Right atrium auricular region (tissue), 2 donors: ENCODE measurements at places on chromosomes 12 and 14. TPM values are rescaled to one million over a fixed set of nuclear protein-coding genes. Genes with fewer than 3 reads are reported as not detected.

DNA sequence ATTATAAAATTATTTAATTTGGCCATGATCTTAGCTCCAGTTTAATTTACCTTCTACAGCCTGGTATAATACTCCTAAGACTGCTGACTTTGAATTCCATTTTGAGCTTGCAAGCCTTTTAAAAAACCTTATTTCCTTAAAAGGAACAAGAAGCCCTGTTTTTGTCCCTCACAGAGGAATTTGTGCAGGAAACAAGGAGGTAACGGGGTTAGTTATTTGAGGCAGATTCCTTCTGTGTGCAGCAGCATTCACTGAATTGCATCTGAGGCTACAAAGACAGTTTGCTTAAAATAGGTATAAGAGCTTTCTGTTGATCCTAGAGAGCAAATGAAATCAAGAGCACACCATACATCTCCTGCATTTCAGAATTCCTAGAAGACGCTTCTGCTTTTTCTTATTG lies 403.3 kb upstream of the PRICKLE1 start:
- no peak for DNase-seq
- H3K27ac ChIP-seq, result no peak overlapping the region
- no peaks in the 10 kb centered on the region for H3K4me1 ChIP-seq
- no peaks in the 10 kb centered on the region for H3K36me3 ChIP-seq

DNA sequence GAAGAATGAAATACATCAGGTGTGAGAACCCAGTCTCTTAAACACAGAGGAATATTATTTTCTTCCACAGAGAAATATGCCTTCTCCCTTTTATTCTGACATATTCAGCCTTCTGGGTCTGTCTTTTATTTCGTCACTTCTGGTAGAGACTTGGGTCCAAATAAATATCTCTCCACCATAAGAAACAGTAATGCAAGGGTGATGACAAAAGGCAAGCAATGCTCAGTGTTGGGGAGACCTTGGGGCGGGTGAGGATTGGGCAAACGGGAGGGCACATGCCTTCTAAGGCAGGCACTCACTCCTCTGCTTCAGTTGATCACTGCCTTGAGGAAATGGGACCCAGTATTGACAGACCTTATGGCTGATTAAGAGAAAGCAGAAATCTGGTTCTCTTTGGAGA lies 6.7 kb upstream of the SOCS2 start:
- H3K36me3 ChIP-seq, result no peaks in the 10 kb centered on the region
- H3K4me1 ChIP-seq, result no peaks in the 10 kb centered on the region

DNA sequence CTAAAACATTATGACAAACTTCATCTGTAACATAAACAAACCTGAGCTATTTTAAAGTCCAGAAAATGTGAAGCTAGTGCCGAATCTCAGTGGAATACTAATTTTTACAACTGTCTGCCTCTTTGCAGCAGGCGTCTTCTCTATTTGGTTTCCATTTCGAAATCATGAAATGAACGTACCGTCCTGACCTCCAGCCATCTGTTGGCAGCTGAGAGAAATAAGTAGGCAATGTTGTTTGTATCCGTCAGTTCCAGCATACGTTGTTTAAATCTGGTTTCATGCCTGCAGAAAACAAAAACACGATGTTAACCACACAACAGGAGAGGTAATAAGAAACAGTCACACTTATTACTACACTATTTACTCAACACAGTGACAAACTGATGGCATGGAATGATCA lies 54.3 kb upstream of the KCNJ8 start:
- no peaks in the 10 kb centered on the region for H3K36me3 ChIP-seq
- no peaks in the 10 kb centered on the region for H3K27me3 ChIP-seq
- H3K4me3 ChIP-seq, result no peak overlapping the region
- DNase-seq, result no peak

HOXC5 gene
- total RNA-seq, result not detected

NRXN3 gene
- total RNA-seq, result 2.3 TPM

POMT2 gene
- total RNA-seq, result 11.5 TPM
